ENCODE measurements at places on chromosomes 13 and 19. TPM values are rescaled to one million over a fixed set of nuclear protein-coding genes. Genes with fewer than 3 reads are reported as not detected.
A peak's percentile ranks its signal among the peaks of the same experiment; 100 is the strongest.

GRCh38 chr13:106602178-106602577, 34.2 kb upstream of the ARGLU1 start:
- peaks cover 10% of the 10 kb centered on the region for H3K27me3 ChIP-seq
- peaks cover 14% of the 10 kb centered on the region for H3K4me1 ChIP-seq
- no peak for DNase-seq

GRCh38 chr13:89383891-89384290, 1712.7 kb downstream of the SLITRK5 start:
- H3K27me3 ChIP-seq, result no peaks in the 10 kb centered on the region
- H3K4me3 ChIP-seq, result no peak overlapping the region
- no peak for DNase-seq
- H3K36me3 ChIP-seq, result no peaks in the 10 kb centered on the region
- H3K4me1 ChIP-seq, result no peaks in the 10 kb centered on the region
- no peak overlapping the region for H3K27ac ChIP-seq

DNA sequence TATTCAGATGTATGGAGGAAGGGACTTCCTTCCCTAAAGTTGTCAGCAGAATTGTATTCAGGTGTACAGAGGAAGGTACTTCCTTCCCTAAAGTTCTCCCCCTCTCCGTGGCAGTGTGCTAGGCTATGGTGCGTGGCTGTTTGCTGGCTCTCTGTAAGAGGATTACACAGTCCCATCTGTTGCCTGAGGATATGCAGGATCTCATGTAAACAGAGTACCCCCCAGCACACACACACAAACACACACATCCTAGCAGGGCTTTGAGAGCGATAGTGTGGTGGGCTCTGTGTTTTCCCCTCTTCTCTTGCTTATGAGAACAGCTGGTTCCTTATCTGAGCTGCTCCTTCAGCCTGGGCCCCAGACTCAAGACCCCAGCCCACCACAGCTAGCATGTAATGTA, 10.3 kb downstream of the NEK5 start:
- no peak overlapping the region for H3K4me3 ChIP-seq
- no peaks in the 10 kb centered on the region for H3K36me3 ChIP-seq
- H3K27ac ChIP-seq, result no peak overlapping the region
- peaks cover 6% of the 10 kb centered on the region for H3K27me3 ChIP-seq

DNA sequence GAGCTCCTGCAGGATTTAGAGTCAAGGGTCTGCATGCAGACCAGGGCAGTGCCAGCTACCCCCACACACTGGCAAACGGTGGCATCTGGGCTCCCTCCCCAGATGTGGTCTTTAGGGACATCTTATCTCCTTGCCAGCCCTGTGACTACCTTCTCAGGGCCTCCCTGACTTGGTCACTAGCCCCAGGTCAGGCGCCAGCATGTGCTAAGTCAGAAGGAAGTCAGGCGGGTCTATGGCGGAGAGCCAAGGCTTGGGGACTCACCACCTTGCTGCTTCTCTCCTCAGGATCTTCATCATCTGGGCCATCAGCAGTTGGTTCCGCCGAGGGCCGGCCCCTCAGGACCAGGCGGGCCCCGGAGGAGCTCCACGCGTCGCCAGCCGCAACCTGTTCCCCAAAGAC, 17.6 kb downstream of the CLPTM1 start:
- H3K4me1 ChIP-seq, result peaks cover 3% of the 10 kb centered on the region
- no peak overlapping the region for H3K27ac ChIP-seq
- no peak overlapping the region for H3K4me3 ChIP-seq

- H3K27ac ChIP-seq, result no peak overlapping the region
- no peak for DNase-seq
- no peaks in the 10 kb centered on the region for H3K4me1 ChIP-seq
- no peak overlapping the region for H3K4me3 ChIP-seq
Measured at GRCh38 chr13:111937777-111938311, 129.1 kb upstream of the SOX1 start.

GRCh38 chr19:43126720-43127119, 44.2 kb upstream of the PSG2 start:
- no peak for DNase-seq
- H3K27ac ChIP-seq, result no peak overlapping the region
- H3K27me3 ChIP-seq, result no peaks in the 10 kb centered on the region
- H3K36me3 ChIP-seq, result no peaks in the 10 kb centered on the region
- H3K4me1 ChIP-seq, result no peaks in the 10 kb centered on the region

GRCh38 chr13:26037302-26037701, 14.5 kb downstream of the SHISA2 start:
- H3K4me3 ChIP-seq, result no peak overlapping the region
- no peaks in the 10 kb centered on the region for H3K36me3 ChIP-seq
- no peak overlapping the region for H3K27ac ChIP-seq
- no peaks in the 10 kb centered on the region for H3K27me3 ChIP-seq
- peak; percentile 52 for DNase-seq

ZNF223 gene
- total RNA-seq, result 2.2 TPM

FREM2 gene
- not detected for total RNA-seq

FOSB gene
- total RNA-seq, result 71.2 TPM

ZNF578 gene
- 0.72 TPM for total RNA-seq

Measured in activated CD8-positive, alpha-beta T cell treated with anti-CD3 and anti-CD28 coated beads for 36 hours (primary cell).